ENCODE measurements at places on chromosomes 3 and 15.

- DNase-seq: no peak
Observed at GRCh38 chr3:4808637-4809036, 170.6 kb upstream of the BHLHE40 start.

DNA sequence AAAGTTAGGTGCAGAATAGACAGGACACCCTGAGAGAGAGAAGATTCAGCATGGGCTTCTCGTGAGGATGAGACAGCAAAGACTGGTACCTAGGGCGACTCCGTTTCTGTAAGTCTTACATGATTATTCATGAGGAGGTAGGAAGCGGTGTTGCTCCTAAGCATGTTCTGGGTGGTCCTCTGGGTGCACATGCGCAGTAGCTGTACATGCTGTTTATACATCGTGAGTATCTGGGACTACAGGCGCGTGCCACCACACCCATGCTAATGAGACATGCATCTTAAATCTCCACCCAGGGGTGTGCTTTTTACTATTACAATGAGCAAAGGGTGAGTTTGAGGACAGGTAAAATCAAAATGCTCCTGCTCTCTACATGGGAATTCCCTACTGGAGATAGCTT, 12.3 kb downstream of the ALPK3 start:
- no peak for DNase-seq

DNA sequence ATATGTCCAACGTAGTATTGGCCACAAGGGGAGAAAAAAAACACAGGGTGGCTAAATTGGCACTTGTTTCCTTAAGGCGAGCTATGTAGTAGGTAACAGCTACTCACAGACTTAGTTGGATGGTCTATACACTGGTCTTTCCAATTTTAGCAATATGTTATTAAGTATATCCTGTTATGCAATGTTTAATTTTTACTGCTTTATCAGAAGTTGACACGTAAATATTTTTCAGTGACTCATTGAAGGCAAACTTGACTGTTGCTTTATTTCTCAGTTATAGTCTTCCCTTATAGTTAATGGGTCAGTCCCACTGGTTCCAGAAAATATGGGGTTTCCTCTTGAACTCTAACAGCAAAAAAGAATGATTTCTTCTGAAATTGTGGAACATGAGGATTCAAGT, 46.5 kb downstream of the ADPGK start:
- DNase-seq: no peak

GRCh38 chr3:65151666-65152065, 463.9 kb upstream of the ADAMTS9 start:
- DNase-seq: no peak

GRCh38 chr15:73805504-73806089, 52.4 kb upstream of the INSYN1 start:
- no peak for DNase-seq

GRCh38 chr3:143594206-143594605, 254.1 kb downstream of the SLC9A9 start:
- DNase-seq: no peak

GRCh38 chr3:9296241-9296640, 46.8 kb upstream of the SRGAP3 start:
- DNase-seq: no peak

DNA sequence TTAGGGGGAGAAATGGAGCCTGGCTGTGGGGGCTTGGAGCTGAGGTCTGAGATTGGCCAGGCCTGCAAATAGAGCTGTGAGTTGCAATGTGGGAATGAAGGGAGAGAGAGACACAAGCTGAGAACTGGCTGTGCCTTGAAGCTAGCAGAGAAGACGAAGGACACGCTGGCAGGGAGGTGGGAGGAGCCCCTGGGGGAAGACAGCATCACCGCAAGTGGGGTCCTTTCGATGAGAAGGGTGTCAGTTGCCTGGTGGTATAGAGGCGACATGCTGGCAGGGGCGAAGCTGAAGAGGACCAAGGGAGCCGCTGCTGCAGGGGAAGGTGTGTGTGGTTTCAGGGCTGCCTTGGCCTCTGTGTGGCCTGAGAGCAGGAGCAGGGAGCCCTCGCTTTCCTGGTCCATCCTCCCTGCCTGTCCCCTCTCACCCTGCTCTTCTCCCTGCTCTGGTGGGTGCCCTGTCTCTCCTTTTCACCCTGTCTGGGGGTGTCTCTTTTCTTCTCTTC, 5.5 kb downstream of the RHCG start:
- DNase-seq: no peak

GRCh38 chr3:178325330-178325729, 210.9 kb upstream of the KCNMB2 start:
- no peak for DNase-seq

DNA sequence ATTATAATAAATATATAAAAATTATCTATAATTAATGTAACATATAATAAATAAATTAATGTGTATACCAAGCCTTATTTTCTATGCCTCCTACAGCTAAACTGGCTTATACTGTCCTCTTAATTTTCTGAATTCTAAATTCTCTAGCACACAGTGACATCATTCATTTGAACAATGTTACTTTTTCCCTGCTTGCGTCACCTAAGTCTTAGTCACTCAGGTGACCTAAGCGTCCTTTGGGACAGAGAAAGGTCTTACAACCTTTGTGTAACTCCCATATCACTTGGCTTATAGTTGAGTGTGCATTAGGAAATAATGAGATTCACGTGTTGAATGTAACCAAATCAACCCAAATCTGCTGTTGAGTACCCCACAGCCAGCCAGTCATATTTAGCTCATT, 48.5 kb upstream of the KCNMB2 start:
- no peak for DNase-seq

DNA sequence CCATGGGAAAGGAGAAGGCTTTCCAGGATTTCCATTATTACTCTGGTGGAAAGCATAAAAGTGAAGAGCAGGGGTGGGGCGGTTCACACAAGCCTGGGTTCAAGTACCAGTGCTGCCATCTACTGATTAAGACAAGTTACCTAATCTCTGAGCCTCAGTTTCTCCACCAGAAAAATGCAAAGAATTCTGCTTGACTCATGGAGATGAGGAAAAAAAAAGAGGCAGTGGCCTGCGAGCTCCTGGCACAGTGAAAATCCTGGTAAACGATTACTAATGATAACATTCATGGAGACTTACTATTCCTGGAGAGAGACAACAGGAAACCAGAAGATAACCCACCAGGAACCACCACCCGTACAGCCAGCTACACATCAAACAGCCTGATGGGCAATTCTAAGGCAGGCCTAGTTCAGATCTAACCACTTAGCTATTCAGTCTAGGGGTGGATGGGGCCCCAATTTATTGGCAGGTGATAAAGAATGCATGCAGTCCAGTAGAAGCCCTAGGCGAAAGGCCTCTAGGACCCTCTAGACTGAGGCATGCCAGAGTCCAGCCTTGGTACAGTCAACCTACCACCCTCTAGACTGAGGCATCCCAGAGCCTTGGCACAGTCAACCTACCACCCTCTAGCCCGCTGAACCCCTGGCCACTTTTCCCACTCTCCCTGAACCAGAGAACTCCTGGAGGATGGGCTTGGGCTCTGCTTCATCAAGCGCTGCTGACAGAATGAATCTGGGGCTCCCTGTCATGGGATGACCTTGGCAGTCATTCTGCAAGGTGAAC, 2.5 kb downstream of the AMOTL2 start:
- DNase-seq: no peak

DNA sequence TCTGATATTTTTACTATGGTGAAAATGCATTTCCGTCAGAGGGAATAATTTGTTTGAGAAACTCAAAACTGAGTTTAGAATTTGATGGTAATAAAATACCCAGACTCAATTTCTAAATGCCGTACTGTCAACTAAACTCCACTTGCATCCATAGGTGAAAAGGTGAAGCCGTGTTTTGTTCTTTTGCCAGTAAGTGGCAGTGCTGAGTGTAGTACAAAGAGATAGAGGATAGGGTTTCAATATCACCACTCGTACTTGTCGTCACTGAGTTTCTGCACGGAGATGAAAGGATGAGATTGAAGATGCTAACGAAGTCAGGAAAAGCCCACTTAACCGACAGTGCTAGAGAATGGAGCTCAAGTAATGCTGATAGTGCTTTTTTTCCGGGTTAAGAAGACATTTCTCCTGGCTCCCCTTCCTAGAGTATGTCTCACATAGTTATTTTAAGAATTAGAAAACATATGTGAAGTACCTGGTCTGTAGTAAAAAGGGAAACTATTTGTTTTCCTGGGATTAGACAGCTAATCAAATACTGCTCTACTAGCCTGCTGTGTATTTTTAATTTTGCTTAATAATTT, 345.1 kb downstream of the IL5RA start:
- DNase-seq: peak; percentile 28

DNA sequence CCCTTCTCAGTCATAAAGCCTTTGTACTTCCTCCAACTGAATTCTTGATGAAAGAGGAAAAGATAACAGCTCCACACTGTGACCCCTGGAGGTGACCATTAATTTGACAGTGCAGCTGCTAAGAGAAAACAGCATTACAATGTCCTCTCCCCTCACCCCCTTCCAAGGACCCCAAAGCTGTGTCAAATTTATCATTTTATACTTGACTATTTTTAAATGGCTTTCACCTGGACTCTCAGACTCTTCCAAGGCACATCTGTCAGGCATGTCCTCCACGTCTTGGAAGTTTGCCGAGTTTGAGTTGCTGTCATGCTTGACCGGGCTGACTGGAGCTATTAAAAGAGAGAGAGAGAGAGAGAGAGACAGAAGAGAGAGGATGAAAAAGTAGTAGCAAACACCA, 236.5 kb downstream of the WDR72 start:
- no peak for DNase-seq

GRCh38 chr15:83285284-83285978, 967 bp upstream of the BNC1 start:
- no peak for DNase-seq

DNA sequence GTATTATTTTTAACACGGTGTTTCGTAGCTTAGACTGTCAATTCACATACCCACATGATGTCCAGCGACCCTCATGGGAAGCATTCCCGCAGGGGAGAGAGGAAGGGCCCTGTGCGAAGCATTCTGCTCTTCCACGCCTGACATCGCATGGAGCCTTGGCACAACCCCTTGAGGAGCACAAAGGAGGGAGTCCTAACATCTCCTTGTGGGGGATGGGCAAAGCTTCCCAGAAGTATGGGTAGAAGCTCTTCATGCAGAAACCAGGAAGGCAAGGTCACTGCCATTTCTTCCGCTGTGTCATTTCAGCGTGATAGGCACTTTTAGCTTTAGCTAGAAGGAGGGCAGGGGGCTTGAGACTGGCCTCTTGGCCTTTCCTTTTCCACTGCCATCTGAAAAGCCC, 28.7 kb upstream of the USP3 start:
- no peak for DNase-seq

DNA sequence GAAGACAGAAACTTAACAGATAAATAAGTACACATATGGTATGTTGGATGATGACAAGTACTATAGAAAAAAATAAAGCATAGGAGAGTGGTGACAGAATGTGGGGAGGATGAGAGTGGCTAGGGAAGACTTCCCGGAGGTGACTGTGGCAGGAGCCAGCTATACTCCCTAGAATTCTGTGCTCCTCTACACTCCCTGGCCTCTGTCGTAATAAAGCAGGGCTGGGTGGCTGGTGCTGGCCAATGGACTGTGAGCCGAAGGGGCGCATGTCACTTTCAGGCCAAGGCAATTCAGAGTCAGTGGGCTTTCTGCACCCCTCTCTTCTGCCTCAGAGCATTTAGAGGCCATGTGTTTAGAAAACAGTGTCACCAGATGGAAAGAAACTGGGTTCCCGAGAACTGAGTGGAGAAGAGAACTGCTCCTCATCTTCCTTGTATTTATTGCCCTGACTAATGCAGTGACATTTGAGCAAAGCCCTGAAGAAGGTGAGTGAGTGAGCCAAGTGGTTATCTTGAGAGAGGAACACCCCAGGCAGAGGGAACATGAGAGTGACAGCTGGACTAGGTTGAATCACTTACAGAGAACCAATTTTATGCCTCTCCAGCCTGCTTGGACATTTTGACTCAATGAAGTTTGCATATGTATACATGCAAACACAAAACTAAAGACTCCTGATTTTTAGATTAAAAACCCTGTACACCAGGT, 5.2 kb upstream of the VPS8 start:
- DNase-seq: no peak

DNA sequence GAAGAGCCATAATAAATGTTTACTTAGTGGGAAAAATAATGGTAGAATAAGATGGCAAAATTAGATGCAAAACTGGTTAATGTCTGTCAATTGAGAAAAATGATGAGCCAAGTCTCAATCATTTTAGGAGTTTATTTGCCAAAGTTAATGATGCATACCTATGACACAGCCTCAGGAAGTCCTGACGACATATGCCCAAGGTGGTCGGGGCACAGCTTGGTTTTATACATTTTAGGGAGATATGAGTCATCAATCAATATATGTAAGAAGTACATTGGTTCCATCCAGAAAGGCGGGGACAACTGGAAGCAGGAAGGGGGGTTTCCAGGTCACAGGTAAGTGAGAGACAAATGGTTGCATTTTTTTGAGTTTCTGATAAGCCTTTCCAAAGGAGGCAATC, 31.5 kb downstream of the CLEC3B start:
- no peak for DNase-seq

DNA sequence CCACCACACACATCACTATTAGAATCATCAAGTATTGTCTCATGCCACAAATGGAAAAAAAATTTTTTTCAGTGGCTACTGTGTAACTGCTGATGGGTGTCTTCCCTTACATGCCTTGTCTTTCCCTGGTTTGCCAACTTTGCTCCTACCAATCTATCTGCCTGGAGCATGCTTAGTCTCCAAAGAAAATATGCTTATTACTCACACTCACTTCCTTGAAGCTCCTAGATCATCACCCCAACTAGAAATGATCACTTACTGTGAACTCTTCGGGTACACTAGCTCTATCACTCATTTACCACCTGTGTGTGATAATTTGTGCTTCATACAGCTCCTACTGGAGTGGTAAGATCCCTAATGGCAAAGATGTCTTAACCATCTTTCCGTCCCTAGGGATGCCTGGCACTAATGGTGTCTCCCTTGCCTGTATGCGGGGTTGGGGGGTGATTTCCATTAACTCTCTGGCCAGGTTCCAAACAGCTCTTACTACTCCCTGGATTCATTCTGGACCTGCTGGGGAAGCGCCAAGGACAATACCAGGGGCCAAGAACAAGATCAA, 799 bp downstream of the VPS33B start:
- DNase-seq: no peak

DNA sequence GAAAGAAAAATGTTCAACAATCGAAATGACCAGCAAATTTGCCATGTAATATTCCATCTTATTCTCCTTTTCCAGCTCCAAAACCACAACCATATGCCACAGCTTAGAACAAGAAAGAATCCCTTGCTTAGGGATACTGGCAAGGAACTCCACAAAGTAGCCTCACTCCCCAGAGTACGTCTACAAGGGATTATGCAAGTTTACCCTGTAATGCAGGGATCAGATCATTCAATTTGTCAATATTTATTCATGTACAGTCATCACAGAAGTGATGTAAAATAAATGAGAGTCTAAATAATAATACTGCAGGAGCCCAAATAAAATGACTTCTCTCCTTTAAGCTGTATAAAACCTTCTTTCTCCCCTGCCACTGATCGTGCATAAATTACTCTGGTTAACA, 23.5 kb upstream of the MYO1E start:
- no peak for DNase-seq

DNA sequence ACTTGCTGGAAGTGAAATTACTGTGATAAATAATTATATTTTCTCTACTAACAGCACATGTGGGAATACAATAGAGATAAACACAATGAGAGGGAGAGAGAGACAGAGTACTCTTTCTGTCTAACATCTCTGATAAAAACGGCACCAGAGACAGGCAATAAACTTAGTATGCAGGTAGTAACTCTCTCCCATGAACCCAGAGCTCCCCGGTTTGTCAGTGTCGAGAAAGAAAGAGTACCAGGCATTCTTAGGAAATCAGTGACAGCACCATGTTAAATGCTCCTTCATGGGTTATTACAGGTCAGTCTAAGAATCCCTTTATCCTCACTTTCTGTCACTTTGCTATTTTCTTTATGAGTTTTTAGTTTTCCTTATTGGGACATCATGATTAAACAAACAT, 110.7 kb upstream of the EPHA3 start:
- no peak for DNase-seq
